ENCODE measurements at places on chromosomes 3 and 15.

DNA sequence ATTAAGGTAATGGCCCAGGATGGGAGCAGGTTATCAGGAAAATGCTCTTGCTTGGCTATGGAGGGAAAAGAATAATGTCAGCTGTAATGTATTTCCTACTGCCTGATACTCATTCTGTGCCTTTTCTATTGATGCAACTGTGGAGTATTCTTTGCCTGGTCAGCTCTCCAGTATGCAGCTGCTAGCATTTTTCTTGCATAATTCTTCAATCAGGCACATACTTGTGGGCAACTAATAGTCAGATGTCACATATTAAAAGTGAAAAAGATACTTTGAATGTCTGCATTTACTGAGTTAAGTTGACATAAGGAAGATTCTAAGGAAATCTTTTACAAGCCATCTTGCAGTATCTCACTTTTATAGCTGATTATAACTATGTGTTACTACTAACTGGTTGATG lies 29.5 kb downstream of the CD80 start:
- no peak for DNase-seq

GRCh38 chr3:148796799-148797198 lies 30.8 kb upstream of the CPB1 start:
- DNase-seq, result no peak

DNA sequence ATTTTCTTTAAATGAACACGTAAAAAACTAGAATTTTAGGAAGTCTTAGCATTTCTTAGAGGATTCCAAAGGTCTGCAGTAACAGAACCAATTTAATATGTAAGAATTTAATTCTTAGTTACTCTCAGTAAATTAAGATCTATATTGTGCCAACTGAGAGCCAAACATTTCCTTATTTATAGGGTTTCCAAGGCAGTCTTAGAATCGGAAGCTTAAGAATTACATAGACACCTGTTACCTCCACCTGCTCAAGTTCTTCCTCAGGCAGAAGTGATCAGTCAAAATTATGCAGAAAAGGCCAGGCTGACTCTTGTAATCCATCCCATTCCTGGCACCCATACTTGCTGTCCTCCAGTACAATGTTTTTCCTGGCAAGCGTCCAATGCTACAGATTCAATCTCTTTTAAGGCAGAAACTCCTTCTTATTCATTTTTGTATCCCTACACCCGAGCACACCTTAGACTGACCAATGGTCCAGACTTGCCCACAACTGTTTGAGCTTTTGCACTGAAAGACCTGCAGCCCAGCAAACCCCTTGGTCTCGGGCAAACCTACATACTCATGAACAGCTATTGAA lies 64.3 kb downstream of the NCEH1 start:
- DNase-seq, result no peak

GRCh38 chr3:133330065-133330464 lies 69.8 kb upstream of the BFSP2 start:
- DNase-seq, result no peak

DNA sequence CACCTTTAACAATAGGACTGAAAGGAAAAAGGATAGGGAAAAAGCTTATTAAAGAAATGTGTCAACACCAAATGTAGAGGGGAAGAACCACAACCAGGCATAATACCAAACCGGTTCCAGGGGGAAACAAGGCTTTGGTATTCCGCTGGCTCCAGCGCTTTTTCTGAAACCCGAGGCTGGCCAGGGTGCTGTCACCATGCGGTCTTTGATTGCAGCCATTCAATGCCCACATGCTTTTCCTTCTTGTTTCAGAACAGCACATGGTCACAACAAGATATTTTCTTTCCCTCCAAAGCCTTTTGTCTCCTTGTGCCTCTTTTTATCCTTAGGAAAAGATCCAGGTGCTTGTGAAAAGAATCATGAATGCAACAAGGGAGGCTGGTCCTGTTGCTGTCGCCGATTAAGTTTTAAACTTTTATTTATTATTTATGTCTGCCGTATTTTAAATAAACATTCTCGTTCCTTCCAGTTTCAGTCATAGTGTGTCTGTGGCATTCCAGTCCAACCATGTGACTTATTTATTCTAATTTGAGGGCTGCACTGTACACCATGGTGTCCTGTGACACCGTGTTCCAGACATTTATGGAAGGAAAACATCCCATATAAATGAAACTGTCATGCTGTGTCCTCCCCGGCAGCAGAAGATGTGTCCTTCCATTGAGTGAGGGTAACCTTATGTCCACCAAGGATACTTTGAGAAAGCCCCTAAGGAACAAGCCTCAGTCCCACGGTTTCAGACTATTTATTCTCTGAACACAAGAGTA lies 41.1 kb downstream of the CCK start:
- no peak for DNase-seq

Data from Right ventricle myocardium superior (tissue), 1 donor.